ENCODE measurements at places on chromosomes 7 and 10.
A peak's percentile ranks its signal among the peaks of the same experiment; 100 is the strongest.

GRCh38 chr10:2856598-2856997 lies 210.8 kb upstream of the PFKP start:
- H3K36me3 ChIP-seq = no peaks in the 10 kb centered on the region
- no peak overlapping the region for H3K27ac ChIP-seq
- DNase-seq = no peak
- H3K4me3 ChIP-seq = no peak overlapping the region
- H3K4me1 ChIP-seq = no peaks in the 10 kb centered on the region

DNA sequence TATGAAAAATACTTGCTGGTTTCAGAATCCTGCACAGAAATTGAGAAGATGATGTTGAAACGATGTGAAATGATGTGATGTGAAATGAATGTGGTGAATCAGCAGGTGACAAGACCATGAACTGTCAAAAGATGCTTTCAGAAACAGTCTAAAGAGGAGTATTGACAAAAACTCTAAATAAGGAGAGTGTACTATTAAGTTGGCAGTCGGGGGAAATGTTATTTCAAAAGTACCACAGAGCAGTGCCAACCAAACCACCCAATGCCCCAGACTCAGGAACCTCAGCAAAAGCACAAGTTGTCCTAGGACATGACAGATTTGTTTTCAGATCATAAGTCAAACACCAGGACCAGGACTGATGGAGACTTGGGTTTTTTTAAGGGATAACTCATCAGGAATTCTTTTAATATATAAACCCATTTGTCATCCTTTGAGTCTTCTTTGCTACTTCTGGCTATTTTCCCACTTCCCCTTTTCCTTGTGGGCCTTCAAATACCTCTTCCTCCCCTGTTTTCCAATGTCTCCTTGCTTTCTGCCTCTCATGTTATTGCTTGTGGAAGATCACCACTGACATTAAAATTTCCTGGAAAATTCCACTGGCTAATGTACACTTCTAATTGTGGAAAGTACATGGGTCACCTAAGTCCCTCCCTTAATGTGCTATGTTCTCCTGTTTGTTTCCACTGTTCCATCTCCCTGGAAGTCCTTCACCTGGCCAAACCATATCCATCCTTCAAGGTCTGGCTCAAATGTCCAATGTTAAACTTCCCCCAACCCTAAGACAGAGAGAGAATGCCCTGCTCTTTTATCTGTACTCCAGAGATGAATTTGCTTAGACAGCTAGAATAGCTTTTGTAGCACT lies 10.2 kb upstream of the PPP1R3C start:
- H3K27me3 ChIP-seq = no peaks in the 10 kb centered on the region
- no peaks in the 10 kb centered on the region for H3K36me3 ChIP-seq
- peak; percentile 21 for DNase-seq
- H3K4me3 ChIP-seq = no peak overlapping the region
- H3K4me1 ChIP-seq = peaks cover 9% of the 10 kb centered on the region
- no peak overlapping the region for H3K27ac ChIP-seq

DNA sequence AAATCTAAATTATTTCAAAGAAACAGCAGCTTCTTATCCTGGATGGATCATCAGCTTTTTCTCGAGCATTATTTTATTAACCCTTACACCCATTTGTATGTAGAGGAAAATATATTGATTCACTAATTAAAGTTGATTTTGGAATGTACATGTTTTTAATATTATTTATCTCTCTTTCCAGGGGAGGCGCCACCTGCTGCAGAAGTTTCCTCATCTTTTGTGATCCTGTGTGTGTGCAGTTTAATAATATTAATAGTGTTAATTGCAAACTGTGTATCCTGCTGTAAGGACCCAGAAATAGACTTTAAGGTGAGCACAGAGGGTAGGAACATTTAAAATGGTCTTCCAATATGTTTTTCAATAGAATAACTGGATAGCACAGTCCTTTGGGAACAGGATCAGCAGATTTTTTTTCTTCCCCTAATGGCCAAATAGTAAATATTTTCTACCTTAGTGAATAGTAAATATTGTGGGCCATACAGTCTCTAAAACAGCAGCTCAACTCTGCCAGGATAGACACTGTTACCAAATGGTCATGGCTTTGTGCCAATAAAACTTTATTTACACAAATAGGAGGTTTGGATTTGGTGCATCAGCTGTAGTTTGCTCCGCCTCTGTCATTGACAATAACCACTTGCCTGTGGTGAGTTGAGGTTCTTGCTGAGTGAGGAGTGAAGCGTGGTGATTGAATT lies 30.6 kb downstream of the LMTK2 start:
- no peak overlapping the region for H3K27ac ChIP-seq
- DNase-seq = no peak
- peaks cover 7% of the 10 kb centered on the region for H3K36me3 ChIP-seq
- no peaks in the 10 kb centered on the region for H3K27me3 ChIP-seq
- H3K4me1 ChIP-seq = peaks cover 42% of the 10 kb centered on the region
- H3K4me3 ChIP-seq = no peak overlapping the region

- H3K27me3 ChIP-seq = no peaks in the 10 kb centered on the region
- H3K4me3 ChIP-seq = no peak overlapping the region
- DNase-seq = no peak
- H3K4me1 ChIP-seq = peaks cover 11% of the 10 kb centered on the region
Observed at GRCh38 chr10:12561307-12561706, 212.0 kb downstream of the CAMK1D start.

DNA sequence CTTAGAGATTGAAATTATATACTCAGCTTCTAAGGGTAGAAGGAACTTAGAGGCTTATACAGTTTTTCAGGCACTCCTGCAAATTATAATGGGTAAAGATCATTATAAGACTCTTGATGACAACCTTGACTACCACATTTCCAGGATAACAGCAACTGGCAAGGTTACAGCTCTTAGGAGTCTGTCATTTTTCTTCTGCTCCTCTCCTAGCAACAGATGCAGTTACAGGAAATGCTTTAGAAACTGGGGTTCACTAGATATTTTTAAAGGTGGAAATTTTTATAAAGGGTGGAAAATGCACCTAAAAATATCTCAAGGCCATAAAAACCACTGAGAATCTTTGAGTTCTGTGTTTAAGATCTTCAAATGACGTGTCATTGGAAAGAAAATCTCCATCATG lies 185.8 kb downstream of the RELN start:
- no peak overlapping the region for H3K4me3 ChIP-seq
- DNase-seq = no peak
- no peaks in the 10 kb centered on the region for H3K27me3 ChIP-seq
- no peak overlapping the region for H3K27ac ChIP-seq

DNA sequence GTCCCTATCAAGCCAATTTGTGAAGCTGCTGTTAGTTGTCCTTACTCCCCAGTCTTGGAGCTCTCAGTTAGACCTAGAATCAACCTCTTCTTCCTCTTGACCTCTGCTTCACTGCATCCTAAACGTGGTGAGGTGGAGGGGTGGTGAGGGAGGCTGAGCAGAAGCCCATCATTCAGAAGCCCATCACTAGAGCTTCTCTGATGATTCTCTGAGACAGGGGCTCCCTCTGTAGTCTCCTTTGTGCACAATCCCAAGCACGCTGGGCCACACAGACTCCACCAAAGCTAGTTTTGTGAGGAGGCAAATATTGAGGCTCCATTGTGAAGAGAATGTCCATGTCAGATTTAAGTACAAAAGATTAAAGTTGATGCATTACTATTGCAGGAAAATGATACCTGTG lies 163.8 kb upstream of the PRSS1 start:
- no peaks in the 10 kb centered on the region for H3K36me3 ChIP-seq
- H3K4me3 ChIP-seq = no peak overlapping the region
- no peaks in the 10 kb centered on the region for H3K27me3 ChIP-seq
- H3K27ac ChIP-seq = no peak overlapping the region
- H3K4me1 ChIP-seq = peaks cover 33% of the 10 kb centered on the region
- DNase-seq = no peak

DNA sequence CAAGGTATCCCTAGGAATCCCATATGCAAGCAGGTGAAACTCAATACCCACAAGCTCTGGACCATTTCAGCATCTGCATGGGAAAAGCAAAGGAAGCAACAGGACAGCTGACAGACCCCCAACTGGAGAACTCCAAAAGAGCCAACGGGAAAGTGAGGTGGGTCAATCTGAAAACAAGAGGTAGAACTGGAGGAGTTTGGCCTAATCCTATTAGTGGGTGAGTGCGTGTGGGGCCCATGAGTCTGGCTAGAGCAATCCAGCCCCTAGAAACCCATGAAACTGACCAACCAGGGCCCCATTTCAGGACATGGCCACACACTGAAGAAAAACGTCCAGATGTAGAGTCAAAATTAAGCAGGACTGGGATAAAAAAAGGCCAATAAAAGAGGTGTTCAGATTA lies 26.6 kb upstream of the WNT8B start:
- no peaks in the 10 kb centered on the region for H3K27me3 ChIP-seq
- no peaks in the 10 kb centered on the region for H3K36me3 ChIP-seq
- no peak overlapping the region for H3K27ac ChIP-seq
- H3K4me3 ChIP-seq = no peak overlapping the region
- no peak for DNase-seq

DNA sequence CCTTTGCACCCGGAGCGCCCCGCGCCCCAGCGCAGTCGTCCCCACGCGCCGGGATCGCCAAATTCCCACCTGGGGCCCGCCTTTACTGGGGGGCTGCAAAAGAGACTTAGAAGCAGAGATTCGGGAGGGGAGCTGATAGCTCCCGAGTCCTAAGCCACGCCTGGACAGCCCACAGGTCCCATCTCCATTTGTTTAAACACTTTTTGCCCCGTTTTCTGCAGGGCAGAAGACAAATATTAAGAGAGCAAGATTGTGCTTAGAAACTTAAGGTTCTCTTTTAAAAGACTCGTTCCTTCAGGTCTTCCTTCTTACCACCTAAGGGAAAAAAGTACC lies 299.1 kb upstream of the NFE2L3 start:
- H3K36me3 ChIP-seq = no peaks in the 10 kb centered on the region
- H3K27me3 ChIP-seq = peaks cover 57% of the 10 kb centered on the region
- H3K27ac ChIP-seq = no peak overlapping the region
- H3K4me3 ChIP-seq = no peak overlapping the region
- DNase-seq = no peak

- H3K27me3 ChIP-seq = no peaks in the 10 kb centered on the region
- H3K4me3 ChIP-seq = no peak overlapping the region
- H3K36me3 ChIP-seq = no peaks in the 10 kb centered on the region
- no peak for DNase-seq
Observed at GRCh38 chr7:155963771-155964195, 151.5 kb upstream of the SHH start.

GRCh38 chr7:13743226-13743625 lies 246.2 kb downstream of the ETV1 start:
- H3K36me3 ChIP-seq = no peaks in the 10 kb centered on the region
- peaks cover 24% of the 10 kb centered on the region for H3K4me1 ChIP-seq
- no peak overlapping the region for H3K4me3 ChIP-seq
- H3K27me3 ChIP-seq = no peaks in the 10 kb centered on the region
- H3K27ac ChIP-seq = peak overlapping the region; percentile 56
- no peak for DNase-seq

DNA sequence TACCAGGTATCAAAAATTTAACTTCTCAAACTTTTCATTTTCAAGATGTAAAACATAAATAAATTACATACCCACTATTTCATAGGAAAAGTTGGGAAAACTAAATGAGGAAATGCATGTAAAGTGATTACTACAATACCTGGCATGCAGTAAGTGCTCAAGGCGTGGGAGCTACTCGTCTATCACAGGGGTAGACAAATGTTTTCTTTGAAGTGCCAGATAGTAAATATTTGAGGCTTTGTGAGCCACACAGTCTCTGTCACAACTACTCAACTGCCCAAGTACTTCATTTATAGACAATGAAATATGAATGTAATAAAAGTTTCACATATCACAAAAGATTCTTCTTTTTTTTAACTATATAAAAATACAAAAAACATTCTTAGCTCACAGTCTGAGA lies 96.4 kb upstream of the PCGF5 start:
- no peak overlapping the region for H3K4me3 ChIP-seq
- H3K4me1 ChIP-seq = no peaks in the 10 kb centered on the region
- no peak for DNase-seq
- H3K36me3 ChIP-seq = no peaks in the 10 kb centered on the region
- peaks cover 28% of the 10 kb centered on the region for H3K27me3 ChIP-seq

- no peak for DNase-seq
- no peaks in the 10 kb centered on the region for H3K36me3 ChIP-seq
- H3K27ac ChIP-seq = no peak overlapping the region
- H3K4me3 ChIP-seq = no peak overlapping the region
- no peaks in the 10 kb centered on the region for H3K4me1 ChIP-seq
Observed at GRCh38 chr10:127356360-127356759, 160.0 kb upstream of the INSYN2A start.

DNA sequence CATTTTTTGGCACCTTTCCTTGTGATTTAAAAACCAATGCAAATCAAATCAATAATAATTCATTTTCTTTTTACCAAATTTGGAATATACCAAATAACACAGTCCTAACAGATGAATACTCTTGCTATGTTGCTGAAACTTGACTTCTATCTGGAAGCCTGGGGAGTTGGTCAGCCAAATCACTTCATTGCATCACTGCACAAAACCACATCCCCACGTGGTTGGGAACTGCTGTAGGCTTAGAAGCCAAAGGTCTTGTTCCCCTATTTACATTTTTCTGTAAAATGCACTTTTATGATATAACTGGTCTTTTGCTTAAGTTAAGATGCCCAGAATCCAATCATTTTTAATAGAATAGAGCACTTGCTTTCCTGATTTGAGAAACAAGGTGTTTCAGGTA lies 15.2 kb downstream of the GPR85 start:
- peaks cover 31% of the 10 kb centered on the region for H3K27me3 ChIP-seq
- H3K27ac ChIP-seq = no peak overlapping the region
- DNase-seq = no peak
- H3K4me3 ChIP-seq = no peak overlapping the region
- no peaks in the 10 kb centered on the region for H3K4me1 ChIP-seq
- H3K36me3 ChIP-seq = no peaks in the 10 kb centered on the region

GRCh38 chr7:17680026-17680425 lies 260.3 kb downstream of the SNX13 start:
- DNase-seq = peak; percentile 84
- H3K4me1 ChIP-seq = peaks cover 49% of the 10 kb centered on the region

GRCh38 chr7:70779321-70779720 lies 352.6 kb upstream of the GALNT17 start:
- no peak overlapping the region for H3K27ac ChIP-seq
- no peak overlapping the region for H3K4me3 ChIP-seq
- no peaks in the 10 kb centered on the region for H3K36me3 ChIP-seq

DNA sequence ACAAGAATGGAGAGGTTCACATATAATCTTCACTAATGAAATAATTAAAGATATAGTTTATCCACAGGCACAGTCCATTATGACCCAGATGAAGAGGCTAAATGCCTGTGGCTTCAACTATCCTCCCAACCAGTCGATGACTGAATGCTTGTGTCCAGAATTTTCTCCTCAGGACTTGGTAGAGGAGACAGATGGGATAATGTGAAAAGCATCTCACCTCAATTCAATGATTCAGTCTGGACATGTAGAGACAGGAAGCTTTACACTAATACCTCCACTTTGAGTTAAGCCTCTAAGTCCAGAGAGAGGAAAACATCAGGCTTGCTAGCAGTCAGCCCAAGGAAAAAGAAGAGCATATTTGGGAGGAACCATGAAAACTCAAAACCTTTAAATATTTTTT lies 59.1 kb upstream of the COL1A2 start:
- H3K27ac ChIP-seq = no peak overlapping the region
- DNase-seq = no peak
- H3K27me3 ChIP-seq = no peaks in the 10 kb centered on the region
- H3K36me3 ChIP-seq = no peaks in the 10 kb centered on the region
- no peak overlapping the region for H3K4me3 ChIP-seq
